Fibroblast of skin of back (primary cell): ENCODE measurements at places on chromosomes 2 and 18.

DNA sequence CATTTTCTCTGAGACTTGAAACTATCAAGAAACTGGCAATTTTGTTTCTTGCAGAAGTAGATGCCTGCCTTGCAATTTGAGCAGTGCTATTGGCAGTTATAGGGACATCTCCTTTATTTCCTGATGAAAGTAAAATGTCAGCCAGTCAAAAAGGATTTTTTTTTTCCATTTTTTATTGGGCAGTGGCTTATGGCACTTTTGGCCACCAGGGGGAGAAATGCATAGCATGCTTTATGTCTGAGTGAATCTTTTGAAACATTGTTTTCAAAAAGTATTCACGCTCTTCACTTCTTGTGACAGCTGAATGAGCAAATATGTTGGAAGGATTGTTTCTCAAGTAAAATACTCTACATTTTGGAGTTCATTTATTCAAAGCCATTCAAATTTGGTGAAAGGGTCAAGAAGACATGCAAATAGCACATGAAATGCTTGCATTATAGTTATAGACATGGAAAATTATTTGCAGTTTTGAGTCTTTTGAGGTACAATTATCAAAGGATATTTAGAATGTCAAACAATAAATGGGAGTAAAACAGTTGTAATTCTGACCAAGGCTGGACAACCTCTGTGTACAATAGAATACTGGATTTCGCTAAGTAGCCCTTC lies 491.0 kb downstream of the CDH2 start:
- peak; percentile 60 for DNase-seq

GRCh38 chr2:127707890-127708648 lies 6.8 kb downstream of the SFT2D3 start:
- peak; percentile 19 for DNase-seq

- no peak for DNase-seq
These were observed 402.4 kb downstream of the SATB2 start for GRCh38 chr2:199055336-199055735.

DNA sequence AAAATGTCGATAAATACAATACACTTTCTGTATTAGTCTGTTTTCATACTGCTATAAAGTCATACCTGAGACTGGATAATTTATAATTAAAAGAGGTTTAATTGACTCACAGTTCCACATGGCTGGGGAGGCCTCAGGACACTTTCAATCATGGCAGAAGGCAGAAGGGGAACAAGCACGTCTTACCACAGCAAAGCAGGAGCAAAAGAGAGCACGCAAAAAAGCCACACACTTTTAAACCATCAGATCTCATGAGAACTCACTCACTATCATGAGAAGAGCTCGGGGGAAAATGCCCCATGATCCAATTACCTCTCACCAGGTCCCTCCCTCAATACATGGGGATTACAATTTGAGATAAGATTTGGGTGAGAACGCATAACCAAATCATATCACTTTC lies 256.7 kb downstream of the ANAPC1 start:
- DNase-seq, result no peak

DNA sequence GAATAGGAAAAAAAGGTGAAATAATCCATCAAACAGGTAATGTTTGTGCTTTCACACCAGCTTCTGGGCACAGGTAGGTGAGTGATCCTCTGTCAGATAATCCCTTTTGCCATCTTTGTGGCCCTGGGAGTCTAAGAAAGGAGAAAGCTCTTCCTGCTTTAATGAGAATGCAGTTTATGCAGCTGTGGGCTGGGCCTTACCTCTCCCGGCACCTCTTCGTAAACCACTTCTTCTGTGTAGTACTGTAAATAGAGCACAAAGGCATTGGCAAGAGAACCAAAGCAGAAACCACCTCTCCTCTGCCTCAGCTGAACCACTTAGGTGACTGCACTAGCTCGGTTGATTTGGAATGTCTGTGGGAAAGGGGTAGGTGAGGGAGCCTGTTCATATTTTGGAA lies 4.9 kb downstream of the NEB start:
- DNase-seq, result no peak

DNA sequence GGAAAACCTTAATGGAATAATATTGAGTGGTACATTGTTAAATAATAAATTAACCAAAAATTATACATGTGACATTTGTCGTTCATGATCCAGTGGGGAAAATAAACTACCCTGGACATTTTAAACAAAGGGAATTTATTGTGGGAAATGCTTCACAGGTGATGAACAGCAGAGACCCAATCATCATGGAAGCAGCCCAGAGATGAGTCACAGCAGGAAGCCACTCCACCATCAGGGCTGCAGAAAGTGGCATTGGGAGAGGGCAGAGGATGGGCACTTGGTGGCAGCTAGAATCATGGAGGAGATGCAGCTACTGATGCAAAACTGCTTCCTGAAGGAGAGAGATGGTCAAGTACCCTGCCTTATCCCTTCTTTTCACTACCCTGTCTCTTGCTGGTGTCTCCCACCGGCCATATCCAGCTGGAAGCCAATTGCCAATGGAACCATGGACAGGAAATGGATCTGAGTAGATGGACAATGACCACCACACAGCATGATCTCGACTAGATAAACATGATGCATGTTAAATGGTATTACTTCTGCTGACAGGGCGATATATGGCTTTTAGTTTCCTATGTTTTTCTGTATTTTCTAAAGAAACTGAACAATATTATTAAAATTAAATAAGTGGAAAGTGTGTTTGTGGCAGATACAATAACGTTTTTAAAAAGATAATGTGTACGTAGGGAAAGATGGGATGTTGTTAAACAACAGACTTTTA lies 139.8 kb downstream of the RPIA start:
- no peak for DNase-seq

GRCh38 chr2:121089166-121089510 lies 195.9 kb downstream of the TFCP2L1 start:
- no peak for DNase-seq

DNA sequence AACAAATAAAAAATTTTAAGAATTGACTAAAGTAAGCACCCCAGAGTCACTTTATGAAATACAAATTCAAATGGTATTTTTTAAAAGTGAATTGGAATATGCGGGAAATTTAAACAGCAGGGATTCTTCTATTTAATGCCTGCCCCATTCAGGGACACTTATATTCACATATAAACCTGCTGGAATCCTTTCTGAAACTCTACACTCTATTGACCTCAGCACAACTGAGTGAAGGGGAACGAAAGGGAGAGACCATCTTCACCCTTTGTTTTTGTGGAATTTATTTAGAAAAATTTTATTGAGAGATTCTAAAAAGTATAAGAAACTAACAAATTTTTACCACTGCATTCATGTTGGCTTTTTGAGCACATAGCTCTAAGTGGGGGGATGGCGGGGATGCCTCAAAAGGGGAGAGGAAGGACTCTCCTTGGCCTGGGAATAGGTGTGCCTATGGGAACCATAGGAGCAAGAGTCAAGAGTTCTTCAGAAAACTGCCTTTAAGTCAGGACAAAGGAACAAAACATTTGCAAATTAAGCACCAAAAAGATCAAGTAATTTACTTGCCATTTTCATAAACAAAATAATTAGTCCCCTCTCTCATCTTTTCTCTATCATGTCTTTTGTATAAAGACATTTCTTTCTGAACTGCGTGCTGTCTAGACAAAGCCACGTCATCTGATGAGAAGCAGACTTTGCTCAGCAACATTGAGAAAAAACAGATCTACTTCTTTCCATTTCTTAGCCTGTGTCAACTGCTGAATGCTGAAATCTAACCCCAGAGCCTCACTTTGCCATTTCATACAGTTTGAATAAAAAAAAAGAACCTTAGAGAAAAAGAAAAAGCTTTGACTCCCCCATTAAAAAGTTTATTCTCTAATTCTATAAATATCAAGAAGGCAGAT lies 21.6 kb upstream of the FLACC1 start:
- peak; percentile 25 for DNase-seq

GRCh38 chr2:102599486-102599885 lies 19.9 kb upstream of the SLC9A2 start:
- DNase-seq, result no peak

- DNase-seq, result peak; percentile 99
These were observed 172.8 kb upstream of the RBMS1 start for GRCh38 chr2:160666154-160667060.

DNA sequence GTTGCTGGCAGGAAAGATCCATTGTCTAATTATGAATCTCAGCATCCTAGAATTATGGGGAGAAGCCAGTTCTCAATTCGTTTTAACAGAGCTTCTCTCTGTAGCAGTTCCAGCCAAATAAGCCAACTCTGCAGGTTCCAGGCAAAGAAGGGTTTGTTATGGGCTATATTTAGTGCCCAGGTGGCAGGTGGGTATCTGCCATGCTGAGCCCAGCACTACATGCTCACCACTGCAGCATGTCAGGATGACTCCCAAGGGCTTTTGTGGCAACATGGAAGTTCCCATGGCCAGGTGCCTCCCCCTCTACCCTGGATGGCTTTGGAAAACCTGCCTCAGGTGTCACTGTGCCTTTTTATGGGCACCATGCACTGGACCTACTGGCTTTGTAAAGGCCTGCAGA lies 137.7 kb upstream of the MSH6 start:
- DNase-seq, result no peak

DNA sequence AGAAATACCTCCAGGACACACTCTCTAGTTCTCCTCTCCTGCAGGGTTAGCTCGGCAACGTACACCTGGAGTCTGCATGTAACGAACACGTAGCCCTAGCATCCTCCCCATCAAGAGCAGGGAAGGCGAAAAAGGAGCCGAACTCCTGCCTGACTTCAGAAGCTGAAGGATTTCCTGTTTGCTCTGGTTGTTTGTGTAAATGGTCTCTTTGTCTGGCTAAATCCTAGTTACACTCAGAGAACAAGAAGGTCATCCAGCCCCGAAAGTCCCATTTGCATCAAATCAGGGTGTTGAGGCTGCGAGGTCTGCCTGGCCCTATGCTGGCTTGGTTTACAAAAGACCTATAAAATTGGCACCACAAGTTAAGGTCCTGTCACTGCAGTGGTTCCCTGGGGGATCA lies 66.4 kb upstream of the POMC start:
- no peak for DNase-seq

DNA sequence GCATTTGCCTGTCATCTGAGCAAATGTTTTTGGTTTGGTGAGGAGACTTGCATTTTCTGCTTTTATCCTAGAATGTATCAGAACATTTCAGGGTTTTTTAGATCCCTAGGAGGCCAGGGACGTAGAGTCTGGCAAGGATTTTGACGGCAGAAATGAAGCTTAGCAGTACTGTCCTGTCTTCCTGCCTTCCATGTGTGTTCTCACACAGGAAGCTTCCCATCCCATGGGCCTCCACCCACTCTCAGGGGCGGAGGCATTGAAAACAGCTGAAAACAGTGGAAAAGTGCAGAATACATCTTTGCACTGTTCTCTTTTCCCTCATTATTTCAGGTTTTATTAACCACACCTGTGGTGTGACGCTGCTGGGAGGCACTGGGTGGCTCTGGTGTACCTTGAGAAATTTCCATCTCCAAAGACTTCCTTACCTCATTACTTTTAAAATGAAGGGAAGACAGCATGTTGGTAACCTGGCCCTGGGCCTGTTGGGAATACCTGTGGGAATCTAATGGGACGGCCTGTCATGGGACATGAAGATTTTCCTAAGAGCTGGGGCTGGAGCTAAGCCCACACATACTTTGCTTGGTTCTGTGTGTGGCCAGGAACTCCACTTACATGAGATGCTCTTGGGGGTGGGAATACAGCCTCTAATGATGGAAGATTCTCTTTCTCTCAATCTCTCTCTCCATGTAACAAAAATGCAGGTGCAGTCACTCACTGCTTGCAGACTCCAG lies 20.5 kb downstream of the PCARE start:
- no peak for DNase-seq

DNA sequence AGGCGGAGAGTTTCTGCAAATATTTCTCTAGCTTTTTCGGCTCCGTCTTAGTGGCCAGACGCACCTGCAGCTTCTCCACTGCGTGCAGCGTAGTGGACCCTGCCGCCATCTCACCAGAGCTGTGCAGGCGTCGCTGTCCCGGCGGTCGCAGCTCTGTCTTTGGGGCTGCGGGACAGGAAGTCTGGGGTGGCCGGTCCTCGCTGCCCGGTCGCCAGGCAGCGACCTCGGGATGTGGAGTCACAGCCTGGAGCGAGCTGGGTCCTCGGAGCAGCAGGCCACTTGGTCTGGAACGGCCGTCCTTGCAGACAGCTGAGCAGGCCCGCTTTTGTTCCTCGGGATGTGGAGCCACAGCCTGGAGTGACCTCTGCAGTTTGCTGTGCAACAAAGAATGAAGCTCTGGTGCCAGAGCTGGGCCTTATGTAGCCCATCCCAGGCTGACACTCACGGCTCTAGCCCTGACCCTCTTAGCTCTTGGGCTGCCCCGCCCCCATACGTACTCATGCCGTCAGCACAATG lies at the start of gene ELOA2:
Gene ELOA2, minus strand, starts transcription at position 466 of the 516 bp plus-strand sequence. Its CDS starts 357 bp downstream, at position 109.
- no peak for DNase-seq

DNA sequence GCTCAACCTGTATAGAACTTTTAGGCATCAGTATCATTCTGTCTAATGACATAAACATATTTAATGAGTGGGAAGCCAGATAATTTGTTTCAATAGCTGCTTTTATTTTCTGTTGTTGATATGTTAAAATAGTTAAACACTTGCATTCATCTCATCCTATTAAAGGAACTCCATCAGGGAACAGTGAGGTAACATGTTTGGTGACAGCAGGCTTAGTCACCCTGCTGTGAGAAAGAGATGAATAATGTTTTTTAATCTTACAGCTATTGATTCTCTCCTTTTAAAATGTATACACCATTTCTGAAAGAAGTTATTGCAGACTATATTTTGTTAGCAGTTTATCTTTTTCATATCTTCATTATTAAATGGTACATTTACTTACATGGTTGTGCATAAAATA lies 123.3 kb upstream of the CWC22 start:
- DNase-seq, result peak; percentile 35

- no peak for DNase-seq
These were observed 68.4 kb downstream of the TANK start for GRCh38 chr2:161228511-161229240.

- DNase-seq, result no peak
These were observed 120.8 kb downstream of the MEIS1 start for GRCh38 chr2:66555501-66556324.

DNA sequence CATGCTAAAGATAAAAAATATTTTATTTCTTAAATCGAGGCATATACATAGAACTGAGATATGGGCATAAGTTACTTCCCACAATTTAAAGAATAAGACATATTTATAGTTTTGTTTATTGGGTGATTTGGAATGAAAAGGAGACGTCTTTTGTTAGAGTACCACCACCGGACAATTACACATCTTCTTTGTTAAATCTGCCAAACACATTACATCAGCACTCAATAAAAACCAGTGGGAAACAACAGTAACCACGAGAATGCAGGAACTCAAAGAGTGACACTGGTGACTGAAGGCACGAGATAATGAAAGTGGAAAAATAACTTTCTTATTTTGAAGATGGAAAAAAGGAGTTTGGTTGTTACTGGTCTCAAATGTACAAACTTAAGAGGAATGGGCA lies 92.6 kb upstream of the TFCP2L1 start:
- DNase-seq, result peak; percentile 28

DNA sequence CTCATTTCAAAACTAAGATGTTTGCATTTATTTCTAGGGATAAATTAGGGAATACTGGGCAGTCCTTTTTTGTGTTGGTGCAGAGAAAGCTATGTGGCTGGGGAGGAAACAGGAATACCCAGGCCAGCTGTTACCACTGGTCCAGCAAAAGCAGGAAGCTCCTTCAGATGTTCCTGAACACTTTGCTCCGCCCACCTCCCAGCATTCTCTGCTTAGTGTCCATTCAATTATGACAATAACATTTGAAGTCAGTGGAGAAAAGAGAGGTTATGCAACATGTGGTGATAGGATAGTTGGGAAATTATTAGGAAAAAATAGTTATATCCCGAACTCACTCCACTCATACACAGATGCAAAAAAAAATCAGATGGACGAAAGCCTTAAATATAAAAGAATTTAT lies 22.1 kb upstream of the ARPC2 start:
- DNase-seq, result no peak
